ENCODE measurements at places on chromosomes 5 and 9. TPM values are rescaled to one million over a fixed set of nuclear protein-coding genes. Genes with fewer than 3 reads are reported as not detected.
A peak's percentile ranks its signal among the peaks of the same experiment; 100 is the strongest.

DNA sequence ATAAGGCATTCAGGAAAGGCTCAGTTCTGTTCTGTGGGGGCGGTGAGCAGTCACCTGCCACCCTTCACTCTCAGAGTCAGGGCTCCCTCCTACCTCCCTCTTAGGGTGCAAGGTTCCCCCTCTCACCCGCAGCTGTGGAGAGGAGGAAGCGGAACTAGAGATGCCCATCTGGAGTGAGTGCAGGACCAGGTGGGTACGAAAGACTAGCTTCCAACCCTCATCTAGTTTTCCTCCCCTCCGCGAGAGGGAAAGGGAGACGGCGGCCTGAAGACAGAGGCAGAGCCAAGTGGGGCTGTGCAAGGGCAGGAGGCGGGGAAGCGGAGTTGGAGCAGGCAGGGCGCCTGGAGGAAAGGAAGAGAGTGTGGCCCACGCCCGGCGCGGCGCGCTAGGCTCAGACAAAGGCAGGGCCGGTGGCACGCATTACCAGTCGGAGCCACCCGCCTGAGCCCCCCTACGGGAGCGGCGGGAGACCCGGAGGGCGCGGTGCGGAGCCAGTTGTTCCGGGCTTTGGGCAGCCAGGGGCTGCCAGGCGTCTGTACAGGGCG lies 7.3 kb downstream of the PRR7 start:
- peaks cover 25% of the 10 kb centered on the region for H3K36me3 ChIP-seq
- peak overlapping the region; percentile 72 for H3K4me3 ChIP-seq
- H3K4me1 ChIP-seq: peaks cover 2% of the 10 kb centered on the region
- no peak for DNase-seq

DNA sequence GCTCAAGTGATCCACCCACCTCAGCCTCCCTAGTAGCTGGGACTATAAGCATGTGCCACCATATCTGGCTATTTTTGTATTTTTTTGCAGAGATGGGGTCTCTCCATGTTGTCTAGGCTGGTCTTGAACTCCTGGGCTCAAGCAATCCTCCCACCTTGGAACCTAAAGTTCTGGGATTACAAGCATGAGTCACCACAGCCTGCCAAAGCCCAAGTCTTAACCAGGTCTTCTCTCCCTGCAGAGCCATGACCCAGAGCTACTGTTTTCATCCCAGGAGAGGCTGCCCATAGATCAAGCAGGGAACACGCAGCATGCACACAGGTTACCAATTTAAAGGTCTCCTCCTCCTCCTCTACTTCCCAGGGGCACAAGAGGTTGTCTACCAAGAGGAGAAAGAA lies 29.7 kb downstream of the PCDHGC5 start:
- peaks cover 84% of the 10 kb centered on the region for H3K36me3 ChIP-seq
- peaks cover 20% of the 10 kb centered on the region for H3K4me1 ChIP-seq
- no peak overlapping the region for H3K4me3 ChIP-seq
- H3K27me3 ChIP-seq: no peaks in the 10 kb centered on the region

GRCh38 chr9:133429641-133430161 lies 7.5 kb downstream of the ADAMTS13 start:
- no peaks in the 10 kb centered on the region for H3K27me3 ChIP-seq
- no peaks in the 10 kb centered on the region for H3K4me1 ChIP-seq
- H3K27ac ChIP-seq: no peak overlapping the region
- H3K36me3 ChIP-seq: no peaks in the 10 kb centered on the region
- DNase-seq: peak; percentile 95

- H3K36me3 ChIP-seq: no peaks in the 10 kb centered on the region
- H3K27me3 ChIP-seq: peaks cover 28% of the 10 kb centered on the region
- no peak overlapping the region for H3K4me3 ChIP-seq
- no peak overlapping the region for H3K27ac ChIP-seq
- no peak for DNase-seq
Measured at GRCh38 chr5:146327989-146328388, 10.7 kb upstream of the POU4F3 start.

DNA sequence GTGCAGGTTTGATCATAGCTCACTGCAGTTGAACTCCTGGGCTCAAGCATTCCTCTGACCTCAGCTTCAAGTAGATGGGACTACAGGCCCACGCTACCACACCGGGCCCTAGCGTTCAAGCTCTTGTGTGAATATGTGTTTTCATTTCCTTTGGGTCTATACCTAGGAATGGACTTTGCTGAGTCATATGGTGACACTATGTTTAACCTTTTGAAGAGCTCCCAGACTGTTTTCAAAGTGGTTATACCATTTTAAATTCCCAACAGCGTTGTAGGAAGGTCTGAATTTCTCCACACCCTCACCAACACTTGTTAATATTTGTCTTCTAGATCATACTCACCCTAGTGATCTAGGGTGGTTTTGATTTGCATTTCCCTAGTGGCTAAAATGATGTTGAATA lies 33.5 kb downstream of the FAF2 start:
- peaks cover 3% of the 10 kb centered on the region for H3K4me1 ChIP-seq
- no peak overlapping the region for H3K4me3 ChIP-seq
- H3K36me3 ChIP-seq: peaks cover 79% of the 10 kb centered on the region
- H3K27me3 ChIP-seq: no peaks in the 10 kb centered on the region
- H3K27ac ChIP-seq: no peak overlapping the region
- DNase-seq: no peak

DNA sequence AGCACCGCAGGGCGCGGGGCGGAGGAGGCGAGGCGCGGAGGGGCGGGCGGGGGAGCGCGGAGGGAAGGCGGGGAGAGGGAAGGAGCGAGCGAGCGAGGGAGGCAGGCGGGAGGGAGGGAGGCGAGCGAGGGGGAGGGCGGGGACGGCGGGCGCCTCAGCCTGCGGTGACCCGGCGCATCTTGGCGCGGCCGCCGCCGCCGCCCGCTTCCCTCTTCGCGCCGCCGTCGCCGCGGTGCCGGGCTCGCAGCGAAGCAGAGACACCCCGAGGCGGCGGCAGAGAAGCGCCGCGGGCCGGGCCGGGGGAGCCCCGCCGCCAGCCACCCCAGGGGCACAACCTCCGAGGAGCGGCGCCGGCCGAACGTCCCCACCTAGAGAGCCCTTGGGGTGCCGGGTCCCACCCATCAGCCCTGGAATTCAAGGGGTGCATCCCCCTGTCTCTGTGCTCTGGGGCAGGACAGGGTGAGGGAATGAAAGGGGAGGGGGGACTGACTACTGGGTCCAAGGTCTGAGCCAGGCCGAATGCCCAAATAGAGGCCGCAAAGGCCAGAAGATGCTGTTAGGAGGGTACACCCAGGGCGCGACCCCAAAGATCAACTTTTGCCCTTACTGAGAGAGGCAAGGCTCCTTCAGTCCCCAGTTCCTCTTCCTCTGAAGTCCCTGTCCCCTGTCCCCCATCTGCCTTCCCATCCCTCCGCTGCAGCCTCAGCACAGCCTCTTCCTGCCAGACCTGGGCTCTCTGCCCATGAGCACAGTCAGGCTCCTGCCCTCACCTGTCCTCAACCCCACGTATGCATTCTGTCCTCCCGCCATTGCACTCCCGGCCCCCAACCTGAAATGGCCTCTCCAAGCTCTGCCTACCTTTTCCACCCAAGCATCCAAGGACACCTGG lies at the start of gene ADAMTS2:
Gene ADAMTS2 (minus strand): TSS at position 29 of the 889 bp plus-strand sequence. CDS start 133 bp downstream, outside the sequence.
- H3K27me3 ChIP-seq: peaks cover 82% of the 10 kb centered on the region
- H3K4me3 ChIP-seq: peak within 1 kb of the TSS; percentile 80
- peak; percentile 86 for DNase-seq
- H3K27ac ChIP-seq: no peak within 1 kb of the TSS
- no peaks in the 10 kb centered on the region for H3K36me3 ChIP-seq
- peaks cover 4% of the 10 kb centered on the region for H3K4me1 ChIP-seq

- H3K4me1 ChIP-seq: no peaks in the 10 kb centered on the region
- no peaks in the 10 kb centered on the region for H3K27me3 ChIP-seq
- no peak overlapping the region for H3K27ac ChIP-seq
- H3K36me3 ChIP-seq: no peaks in the 10 kb centered on the region
- no peak for DNase-seq
Measured at GRCh38 chr5:35393901-35394300, 163.6 kb upstream of the PRLR start.

DNA sequence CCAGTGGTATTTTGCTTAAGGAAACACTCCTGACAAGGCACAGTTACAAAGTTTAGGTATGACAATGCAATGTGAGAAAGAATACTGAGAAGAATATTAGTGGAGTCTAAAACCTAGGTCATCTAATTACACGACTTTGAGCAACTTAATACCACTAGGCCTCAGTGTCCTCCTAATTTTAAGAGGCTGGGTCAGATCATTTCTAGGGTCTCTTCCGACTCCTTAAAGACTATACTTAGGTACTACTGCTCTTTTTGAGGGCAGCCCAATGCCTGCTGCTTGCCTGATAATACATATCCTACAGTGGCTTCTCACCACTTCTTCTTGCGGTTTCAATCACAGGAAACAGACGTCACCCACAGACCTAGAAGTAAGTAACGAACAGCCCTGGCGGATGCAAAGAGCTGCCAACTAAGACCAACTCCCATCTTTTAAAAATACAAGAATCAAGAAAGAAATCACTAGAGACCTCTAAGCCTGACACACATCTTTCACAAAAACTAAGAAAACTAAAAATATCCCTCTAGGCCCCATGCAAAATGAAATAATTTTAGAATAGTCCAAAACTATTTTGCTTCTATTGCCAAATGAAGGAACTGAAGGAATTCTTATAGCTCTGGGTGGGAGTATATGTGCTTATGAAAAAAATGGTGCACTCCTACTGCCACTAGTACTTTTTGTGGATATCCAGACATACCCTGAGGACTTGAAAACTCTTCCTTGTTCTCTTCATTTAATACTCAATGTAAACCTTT lies 13.1 kb downstream of the DIAPH1 start:
- peaks cover 13% of the 10 kb centered on the region for H3K36me3 ChIP-seq
- H3K4me1 ChIP-seq: no peaks in the 10 kb centered on the region
- no peaks in the 10 kb centered on the region for H3K27me3 ChIP-seq
- H3K4me3 ChIP-seq: no peak overlapping the region
- DNase-seq: no peak

- DNase-seq: no peak
- no peak overlapping the region for H3K4me3 ChIP-seq
- no peak overlapping the region for H3K27ac ChIP-seq
Measured at GRCh38 chr5:160966921-160967320, 114.9 kb upstream of the ATP10B start.

DNA sequence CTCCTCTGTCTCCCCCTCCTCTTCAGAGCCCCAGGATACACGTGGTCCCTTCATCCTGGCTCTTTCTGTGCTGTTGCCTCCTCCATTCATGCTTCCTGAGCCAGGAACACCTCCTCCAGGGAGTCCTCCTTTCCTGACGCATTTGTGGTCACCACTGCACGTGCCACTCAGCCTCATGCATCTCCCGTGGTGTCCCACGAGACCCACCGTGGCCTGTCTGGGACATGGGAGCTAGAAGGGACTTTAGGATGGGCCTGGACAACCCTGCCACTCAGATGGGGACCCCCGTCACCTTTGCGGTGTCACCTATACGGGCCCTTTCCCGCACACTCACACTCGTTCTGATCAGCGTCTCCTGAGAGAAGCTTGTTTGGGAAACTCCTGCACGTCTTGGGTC lies 6.7 kb downstream of the GLIPR2 start:
- H3K27me3 ChIP-seq: peaks cover 2% of the 10 kb centered on the region
- DNase-seq: no peak
- no peaks in the 10 kb centered on the region for H3K4me1 ChIP-seq
- no peak overlapping the region for H3K27ac ChIP-seq

GRCh38 chr5:139698490-139699146 lies 50.5 kb downstream of the CXXC5 start:
- no peak overlapping the region for H3K4me3 ChIP-seq
- peak overlapping the region; percentile 48 for H3K27ac ChIP-seq
- DNase-seq: peak; percentile 97
- H3K36me3 ChIP-seq: no peaks in the 10 kb centered on the region
- peaks cover 19% of the 10 kb centered on the region for H3K4me1 ChIP-seq
- H3K27me3 ChIP-seq: no peaks in the 10 kb centered on the region

DNA sequence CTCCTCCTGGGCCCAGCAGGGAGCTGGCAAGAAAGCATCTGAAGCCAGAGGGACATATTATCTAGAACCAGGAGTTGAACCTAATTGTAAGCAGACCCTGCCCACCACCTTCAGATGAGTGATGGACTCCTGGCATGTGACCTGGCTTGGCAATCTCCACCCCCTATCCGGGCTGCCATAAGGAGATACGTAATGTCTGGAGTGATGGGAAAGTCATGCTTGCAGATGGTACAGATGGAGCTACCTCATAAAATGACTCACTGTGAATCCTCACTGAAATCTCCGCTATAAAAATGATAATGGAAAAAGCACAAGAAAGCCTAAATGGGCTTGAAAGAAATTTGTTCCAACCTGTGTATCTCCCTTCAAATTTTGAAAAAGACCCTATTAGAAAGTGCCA lies 157.5 kb downstream of the DMRT2 start:
- no peaks in the 10 kb centered on the region for H3K27me3 ChIP-seq
- H3K27ac ChIP-seq: no peak overlapping the region
- DNase-seq: no peak
- no peaks in the 10 kb centered on the region for H3K4me1 ChIP-seq

Gene DMRT3
- not detected for total RNA-seq

Gene PCDHA12
- total RNA-seq: 13.8 TPM

Measured in endodermal cell (in vitro differentiated cells).